Fibroblast of skin of abdomen (primary cell): ENCODE measurements at places on chromosomes 6 and 20.

GRCh38 chr6:134686071-134686470, 263.8 kb downstream of the ALDH8A1 start:
- peak; percentile 44 for DNase-seq

GRCh38 chr20:8997701-8998117, 71.2 kb upstream of the PLCB4 start:
- DNase-seq = no peak

GRCh38 chr6:147042679-147043078, 161.5 kb upstream of the STXBP5 start:
- DNase-seq = no peak

- no peak for DNase-seq
These were observed 15.7 kb upstream of the EZR start for GRCh38 chr6:158834675-158835385.

DNA sequence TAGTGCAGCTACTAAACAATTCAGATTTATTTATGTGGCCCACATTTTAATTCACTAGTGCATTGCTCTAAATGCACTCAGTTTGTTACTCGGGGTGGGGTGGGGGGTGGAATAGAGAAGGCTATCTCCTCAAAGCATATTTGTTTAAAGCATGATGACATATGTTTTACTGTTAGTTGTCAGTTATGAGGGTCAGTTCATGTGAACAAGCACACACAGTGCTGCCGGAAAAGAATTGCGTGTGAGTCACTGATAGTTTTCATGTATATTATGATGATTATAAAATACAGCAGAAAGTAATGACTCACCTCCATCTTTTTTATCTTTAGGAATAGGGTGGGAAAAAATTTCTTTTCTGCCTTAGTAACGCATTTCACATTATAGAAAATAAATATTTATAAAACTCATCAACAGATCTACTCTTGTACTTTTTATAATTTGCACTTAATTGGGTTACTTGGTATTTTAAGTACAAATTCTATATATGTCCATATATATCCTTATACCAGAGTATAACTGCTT, 42.2 kb upstream of the STXBP5 start:
- DNase-seq = peak; percentile 79

DNA sequence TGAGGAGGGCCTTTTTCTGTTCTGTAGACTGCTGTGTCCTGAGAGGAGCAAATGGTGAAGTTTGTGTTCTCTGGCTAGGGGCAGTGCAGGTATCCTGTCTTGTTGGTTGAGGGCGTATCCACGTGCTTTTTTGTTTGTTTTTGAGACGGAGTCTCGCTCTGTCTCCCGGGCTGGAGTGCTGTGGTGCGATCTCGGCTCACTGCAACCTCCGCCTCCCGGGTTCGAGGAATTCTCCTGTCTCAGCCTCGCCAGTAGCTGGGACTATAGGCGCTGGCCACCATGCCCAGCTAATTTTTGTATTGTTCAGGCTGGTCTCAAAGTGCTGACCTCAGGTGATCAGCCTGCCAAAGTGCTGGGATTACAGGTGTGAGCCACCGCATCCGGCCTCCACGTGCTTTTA, 10.8 kb upstream of the PXDC1 start:
- DNase-seq = no peak

- no peak for DNase-seq
These were observed 11.3 kb upstream of the NSFL1C start for GRCh38 chr20:1477896-1478490.

DNA sequence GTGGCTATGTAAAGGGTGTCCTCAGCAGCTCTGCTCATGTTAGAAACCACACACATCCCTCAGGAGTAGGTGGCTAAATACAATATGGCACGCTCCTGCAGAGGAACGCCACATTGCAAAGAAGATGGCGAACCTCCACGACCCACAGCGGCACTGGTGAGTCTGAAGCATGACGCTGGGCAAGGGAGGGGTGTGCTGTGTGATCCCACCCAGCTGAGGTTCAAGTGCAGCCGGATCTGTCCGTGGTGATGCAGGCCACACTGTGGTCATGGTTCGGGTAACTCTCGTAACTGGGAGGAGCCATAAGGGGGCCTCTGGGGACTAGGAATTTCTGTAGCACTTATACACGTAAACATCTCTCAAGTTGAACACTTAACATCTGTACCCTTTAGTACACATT, 23.4 kb upstream of the APMAP start:
- DNase-seq = no peak

- DNase-seq = no peak
These were observed 157.1 kb downstream of the BCKDHB start for GRCh38 chr6:80263585-80263984.

GRCh38 chr6:4291453-4292403, 156.4 kb upstream of the ECI2 start:
- DNase-seq = no peak
